Endothelial cell (in vitro differentiated cells): ENCODE measurements at places on chromosomes 6 and 20. TPM values are rescaled to one million over a fixed set of nuclear protein-coding genes. Genes with fewer than 3 reads are reported as not detected.

Gene SPEF1
- 0.23 TPM for total RNA-seq

Gene MEI4
- total RNA-seq = 0.38 TPM

DNA sequence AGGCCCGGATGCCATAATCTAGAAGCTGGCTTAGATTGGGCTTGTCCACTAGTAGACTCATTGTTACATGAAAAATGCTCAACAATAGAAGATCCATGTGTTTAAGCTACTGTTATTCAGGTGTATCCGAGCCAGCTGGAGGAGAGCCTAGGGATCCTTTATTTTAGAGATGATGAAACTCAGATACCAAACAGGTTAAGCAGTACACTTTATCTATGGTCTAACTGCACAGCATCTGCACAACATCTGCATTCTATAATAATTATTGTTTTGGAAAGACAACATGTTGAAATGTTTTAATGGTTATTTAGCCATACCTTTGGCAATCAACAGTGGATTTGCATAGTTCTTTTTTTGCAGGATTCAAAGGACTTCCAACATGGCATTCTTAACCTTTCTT is 134.1 kb downstream of the RFPL4B start:
- no peak for DNase-seq

- no peak for DNase-seq
Observed at GRCh38 chr6:37580176-37580955, 80.7 kb upstream of the CCDC167 start.

- no peak for DNase-seq
Observed at GRCh38 chr6:34063651-34064050, 82.2 kb downstream of the GRM4 start.

GRCh38 chr6:113031591-113032238 is 684.6 kb downstream of the RFPL4B start:
- no peak for DNase-seq

- no peak for DNase-seq
Observed at GRCh38 chr6:169926617-169927417, 175.4 kb downstream of the ERMARD start.

GRCh38 chr6:43900916-43901732 is 131.1 kb downstream of the VEGFA start:
- DNase-seq = no peak

GRCh38 chr6:130047088-130047995 is 29.0 kb downstream of the L3MBTL3 start:
- no peak for DNase-seq
